ENCODE measurements at places on chromosomes 6 and 20.

DNA sequence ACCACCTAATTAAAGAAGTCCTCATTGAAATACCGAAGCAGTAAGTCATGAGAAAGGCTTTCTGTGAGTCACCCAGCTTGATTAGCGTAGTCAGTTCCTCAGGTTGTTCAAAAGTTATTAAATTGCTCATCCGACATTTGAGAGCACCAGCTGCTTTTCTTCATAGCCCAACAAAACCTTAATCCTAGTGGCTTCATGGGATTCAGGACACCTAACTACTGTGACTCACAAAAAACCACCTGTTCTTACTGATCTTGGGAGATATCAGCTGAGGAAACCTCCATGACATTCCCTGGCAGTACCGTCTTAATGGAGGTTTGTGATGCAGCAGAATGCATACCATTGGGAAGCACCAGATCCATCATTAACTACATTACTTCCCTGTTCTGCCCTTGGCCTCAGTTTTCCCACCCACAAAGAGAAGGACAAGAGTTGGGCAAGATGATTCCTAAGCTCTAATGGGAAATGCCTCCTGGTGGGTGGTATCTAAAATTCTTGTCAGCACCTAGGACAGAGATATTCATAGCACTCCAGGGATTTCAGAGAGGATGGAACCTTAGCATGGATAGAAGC, 103.8 kb downstream of the KHDC1L start:
- no peak overlapping the region for H3K4me3 ChIP-seq
- H3K27ac ChIP-seq = no peak overlapping the region
- DNase-seq = no peak

DNA sequence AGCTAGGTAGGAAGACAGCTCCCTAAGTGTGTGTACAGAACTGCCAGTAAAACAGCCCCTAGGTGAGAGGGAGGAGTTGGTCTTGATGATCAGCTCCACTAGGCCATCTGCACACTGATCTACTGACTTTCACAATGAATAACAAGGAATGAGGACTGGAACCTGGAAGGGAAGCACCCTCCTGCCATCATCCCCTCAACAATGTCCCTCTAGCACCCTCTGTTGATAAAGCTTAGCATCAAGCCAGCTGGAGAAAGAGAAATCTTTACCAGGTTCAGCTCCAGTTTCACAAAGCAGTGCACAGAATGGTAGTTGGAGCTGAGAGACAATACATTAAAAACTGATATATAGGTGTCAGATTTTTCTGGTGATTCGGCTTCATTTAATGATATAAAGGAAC, 57.2 kb upstream of the IRAK1BP1 start:
- peaks cover 2% of the 10 kb centered on the region for H3K27me3 ChIP-seq
- H3K36me3 ChIP-seq = no peaks in the 10 kb centered on the region
- no peak for DNase-seq
- H3K4me1 ChIP-seq = no peaks in the 10 kb centered on the region
- H3K4me3 ChIP-seq = no peak overlapping the region

DNA sequence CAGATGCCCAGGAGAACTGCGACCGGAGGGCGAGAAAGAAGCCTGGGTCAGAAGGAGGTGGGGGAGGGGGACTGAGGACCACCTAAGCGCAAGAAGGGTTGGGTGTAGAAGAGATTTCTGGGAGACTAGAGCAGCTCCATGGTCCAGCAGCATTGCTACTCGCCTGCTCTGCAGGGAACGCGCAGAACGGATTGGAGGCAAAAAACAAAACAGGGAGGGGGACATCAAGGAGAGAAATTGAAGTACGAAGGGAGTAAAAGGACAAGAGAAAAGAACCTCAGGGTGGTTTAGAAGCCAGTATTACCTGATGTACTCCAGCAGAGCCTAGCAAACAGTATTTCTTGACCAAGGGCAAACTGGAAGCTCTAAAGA, 537 bp upstream of the GABBR1 start:
- peaks cover 40% of the 10 kb centered on the region for H3K4me1 ChIP-seq
- peak overlapping the region; percentile 68 for H3K27ac ChIP-seq
- H3K36me3 ChIP-seq = peaks cover 2% of the 10 kb centered on the region
- H3K27me3 ChIP-seq = peaks cover 10% of the 10 kb centered on the region
- H3K4me3 ChIP-seq = peak overlapping the region; percentile 86

GRCh38 chr20:32314768-32315167, 37.3 kb downstream of the KIF3B start:
- no peak for DNase-seq
- peaks cover 72% of the 10 kb centered on the region for H3K36me3 ChIP-seq
- peaks cover 20% of the 10 kb centered on the region for H3K4me1 ChIP-seq
- H3K27me3 ChIP-seq = no peaks in the 10 kb centered on the region

DNA sequence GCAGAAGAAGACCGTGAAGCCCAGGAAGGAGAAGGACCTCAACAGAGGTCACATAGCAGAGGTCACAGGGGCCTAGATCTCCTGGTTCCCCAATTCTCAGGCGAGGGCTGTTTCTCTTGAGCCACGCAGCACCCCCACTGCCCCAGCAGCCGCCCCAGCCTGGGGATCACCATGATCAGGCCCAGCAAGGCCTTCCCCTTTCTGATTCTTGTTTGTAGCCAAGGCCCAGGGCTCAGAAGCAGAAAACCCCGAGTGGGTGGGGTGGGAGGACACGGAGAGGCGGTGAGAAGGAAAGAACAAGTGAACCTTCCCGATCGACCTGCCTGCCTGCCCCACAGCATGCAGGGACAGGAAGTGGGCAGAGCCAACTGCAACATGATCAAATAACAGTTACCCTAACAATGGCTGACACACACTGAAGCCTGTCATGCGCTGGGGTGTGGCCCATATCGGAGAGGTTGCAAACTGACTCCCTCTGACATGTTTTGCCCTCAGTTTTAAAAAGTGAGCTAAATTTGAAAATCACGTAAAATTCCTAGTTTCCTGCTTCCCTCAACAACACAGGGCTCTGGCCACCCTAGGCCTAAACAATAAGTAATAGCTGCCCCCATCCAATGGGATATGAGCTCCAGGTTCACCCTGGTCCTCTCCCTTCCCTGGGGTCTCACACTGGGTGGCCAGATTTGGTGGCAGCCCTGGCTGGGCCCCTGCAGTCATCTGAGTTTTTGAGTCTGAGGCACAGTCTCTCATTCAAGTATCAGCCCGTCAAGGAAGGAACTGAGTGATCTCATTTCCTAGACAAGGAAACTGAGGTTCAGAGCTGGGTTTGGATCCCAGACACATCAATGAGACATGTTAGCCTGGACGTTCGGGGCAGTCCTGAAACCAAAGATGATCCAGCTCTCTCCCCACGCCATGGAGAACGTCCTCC, 6.5 kb downstream of the PEDS1 start:
- peaks cover 55% of the 10 kb centered on the region for H3K4me1 ChIP-seq
- H3K27ac ChIP-seq = peak overlapping the region; percentile 92
- peaks cover 14% of the 10 kb centered on the region for H3K36me3 ChIP-seq
- DNase-seq = peak; percentile 70
- peak overlapping the region; percentile 72 for H3K4me3 ChIP-seq
- no peaks in the 10 kb centered on the region for H3K27me3 ChIP-seq

DNA sequence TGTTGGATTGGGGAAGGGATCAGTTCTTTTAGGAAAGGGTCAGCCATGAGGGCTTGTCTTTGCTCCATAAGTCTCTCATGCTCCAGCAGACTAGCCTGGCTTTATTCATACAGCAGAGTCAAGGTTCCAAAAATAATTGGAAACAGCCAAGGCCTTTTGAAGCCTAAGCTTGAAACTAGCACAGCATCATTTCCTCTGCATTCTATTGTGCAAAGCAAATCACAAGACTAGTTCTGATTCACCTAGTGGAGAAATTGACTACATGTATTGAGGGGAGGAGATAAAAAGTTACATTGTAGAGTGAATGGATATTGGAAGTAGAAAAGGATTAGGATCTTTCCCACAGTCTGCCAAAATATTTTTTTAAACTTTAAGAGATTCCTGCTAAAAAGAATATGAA, 159.3 kb upstream of the PLCB4 start:
- no peak overlapping the region for H3K4me3 ChIP-seq
- H3K27ac ChIP-seq = no peak overlapping the region
- no peaks in the 10 kb centered on the region for H3K4me1 ChIP-seq
- no peaks in the 10 kb centered on the region for H3K36me3 ChIP-seq
- H3K27me3 ChIP-seq = no peaks in the 10 kb centered on the region

- no peaks in the 10 kb centered on the region for H3K4me1 ChIP-seq
- H3K36me3 ChIP-seq = no peaks in the 10 kb centered on the region
- no peak for DNase-seq
- H3K4me3 ChIP-seq = no peak overlapping the region
Observed at GRCh38 chr6:139430899-139431601, 56.6 kb upstream of the CITED2 start.

DNA sequence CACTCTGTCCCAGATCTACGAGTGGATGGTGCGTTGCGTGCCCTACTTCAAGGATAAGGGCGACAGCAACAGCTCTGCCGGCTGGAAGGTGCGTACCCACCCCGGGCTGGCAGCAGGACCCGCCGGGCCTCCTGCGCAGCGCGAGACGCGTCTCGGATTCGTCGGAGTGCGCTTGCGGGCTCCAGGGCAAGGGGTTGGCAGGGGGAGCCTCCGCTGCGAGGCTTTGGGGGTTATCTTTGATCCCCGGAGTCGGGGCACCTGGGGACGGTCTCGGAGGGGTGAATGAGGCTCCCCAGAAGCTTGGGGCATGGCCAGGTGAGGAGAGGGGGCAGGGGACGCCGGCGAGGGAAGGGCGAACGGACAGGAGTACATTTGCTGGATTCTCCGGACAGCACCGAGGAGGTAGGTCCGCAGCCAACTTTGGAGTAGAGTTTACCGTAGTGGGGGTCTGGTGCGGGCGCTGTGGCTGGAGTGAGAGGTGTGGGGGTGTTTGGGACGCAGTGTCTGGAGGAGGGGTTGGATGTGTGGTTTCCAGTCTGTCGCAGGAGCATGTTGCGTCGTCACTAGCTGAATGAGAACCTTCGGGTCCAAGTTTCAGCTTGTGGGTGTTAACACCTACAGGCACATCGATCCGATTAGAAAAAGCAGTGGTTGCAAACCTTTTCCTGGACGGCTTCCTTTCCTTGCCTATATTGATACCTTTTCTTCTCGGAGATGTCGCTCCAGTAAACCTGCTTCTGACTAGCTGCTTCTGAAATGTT, 1.2 kb downstream of the FOXO3 start:
- H3K4me3 ChIP-seq = peak overlapping the region; percentile 63
- peaks cover 51% of the 10 kb centered on the region for H3K4me1 ChIP-seq
- no peak overlapping the region for H3K27ac ChIP-seq
- peaks cover 10% of the 10 kb centered on the region for H3K27me3 ChIP-seq

DNA sequence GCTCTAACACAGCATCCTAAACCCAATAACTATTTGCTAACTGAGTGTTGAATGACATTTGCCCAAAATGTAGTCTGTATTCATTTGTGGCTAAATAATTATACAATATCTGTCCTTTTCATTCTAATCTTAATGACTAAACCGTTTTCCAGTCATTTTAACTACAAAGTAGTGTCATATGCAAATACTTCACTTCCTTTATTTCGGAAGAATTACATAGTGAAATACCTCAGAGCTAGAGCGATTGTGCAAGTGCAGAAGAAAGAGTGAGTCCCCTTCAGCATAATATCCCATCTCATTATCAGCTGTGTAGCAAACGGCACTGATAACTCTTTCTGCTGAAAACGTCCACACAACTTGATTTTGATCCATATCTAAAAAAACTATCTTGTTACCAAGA, 66.2 kb downstream of the ROS1 start:
- H3K27me3 ChIP-seq = peaks cover 8% of the 10 kb centered on the region
- no peak overlapping the region for H3K27ac ChIP-seq
- DNase-seq = no peak
- H3K36me3 ChIP-seq = no peaks in the 10 kb centered on the region
- H3K4me1 ChIP-seq = no peaks in the 10 kb centered on the region

DNA sequence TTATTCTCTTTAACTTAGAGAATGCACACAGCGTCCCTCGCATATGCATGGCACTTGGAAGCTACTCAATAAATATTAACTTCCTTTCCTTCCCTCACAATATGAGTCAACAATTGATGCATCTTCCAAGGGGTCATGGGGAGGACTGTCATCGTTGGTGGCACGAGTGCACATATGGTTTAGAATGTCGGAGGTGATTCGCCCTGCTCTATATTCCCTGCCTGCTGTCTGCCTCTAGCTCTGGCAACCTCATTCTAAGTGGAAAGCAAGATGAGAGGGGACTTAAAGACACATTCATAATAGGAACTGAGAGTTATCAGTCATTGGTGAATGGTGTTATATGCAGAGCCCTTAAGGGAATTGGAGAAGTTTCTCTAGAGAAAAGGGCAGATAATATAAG, 44.6 kb downstream of the MAK start:
- peaks cover 9% of the 10 kb centered on the region for H3K4me1 ChIP-seq
- no peak for DNase-seq
- no peak overlapping the region for H3K27ac ChIP-seq
- peaks cover 18% of the 10 kb centered on the region for H3K36me3 ChIP-seq
- no peaks in the 10 kb centered on the region for H3K27me3 ChIP-seq

DNA sequence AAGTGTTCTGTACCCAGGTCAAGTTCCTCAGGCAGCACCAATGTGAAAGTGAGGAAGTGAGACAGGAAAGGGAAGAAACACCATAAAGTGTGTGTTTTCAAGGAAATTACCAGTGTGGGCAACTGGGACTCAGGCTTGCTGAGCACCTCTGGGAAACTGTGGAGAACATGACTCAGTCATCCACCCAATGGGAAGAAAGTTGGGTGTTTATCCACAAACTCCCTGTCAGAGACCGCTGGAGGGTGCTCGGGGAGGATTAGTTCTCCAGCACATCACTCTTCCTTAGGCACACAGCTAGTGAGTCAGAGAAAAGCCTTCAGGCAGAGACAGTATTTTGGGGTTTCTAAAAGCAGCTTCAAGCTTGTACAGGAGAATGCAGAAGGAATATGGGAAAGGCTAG, 93.6 kb downstream of the PCSK2 start:
- H3K4me1 ChIP-seq = no peaks in the 10 kb centered on the region
- H3K4me3 ChIP-seq = no peak overlapping the region
- no peaks in the 10 kb centered on the region for H3K36me3 ChIP-seq
- H3K27ac ChIP-seq = no peak overlapping the region

DNA sequence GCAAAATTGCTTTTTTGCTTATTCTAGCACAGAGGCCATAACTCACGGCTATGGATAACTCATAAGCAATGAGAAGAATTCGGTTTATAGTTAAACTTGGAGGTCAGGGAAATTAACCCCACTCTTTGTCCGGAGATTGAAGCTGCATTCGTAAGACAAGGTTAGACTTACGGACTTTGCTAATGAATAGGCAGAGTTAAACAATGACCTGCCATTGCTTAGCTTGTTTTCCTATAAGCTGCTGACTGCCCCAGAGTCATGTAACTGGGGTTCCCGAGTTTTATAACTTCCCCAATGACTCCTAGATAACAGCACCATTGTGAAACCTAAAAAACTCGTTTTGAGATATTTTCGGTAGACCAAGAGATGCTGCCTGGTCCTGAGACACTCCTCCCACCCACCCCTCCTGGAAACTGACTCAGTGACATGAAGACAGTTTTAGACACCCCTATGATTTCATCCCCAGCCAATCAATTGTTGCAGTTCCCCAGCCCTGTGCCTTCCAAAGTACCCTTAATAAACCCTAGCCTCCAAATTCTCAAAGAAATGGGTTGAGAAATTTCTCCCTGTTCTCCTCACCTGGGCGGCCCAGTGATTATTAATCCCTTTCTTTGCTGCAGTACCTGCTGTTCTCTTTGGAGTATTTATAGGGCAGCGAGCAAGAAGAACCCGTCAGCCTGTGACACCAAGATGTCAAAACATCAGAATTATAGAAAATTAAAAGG, 33.1 kb upstream of the MCUR1 start:
- no peak for DNase-seq
- no peaks in the 10 kb centered on the region for H3K4me1 ChIP-seq
- H3K27me3 ChIP-seq = peaks cover 5% of the 10 kb centered on the region
- no peak overlapping the region for H3K27ac ChIP-seq
- no peaks in the 10 kb centered on the region for H3K36me3 ChIP-seq

- DNase-seq = peak; percentile 14
- peaks cover 44% of the 10 kb centered on the region for H3K4me1 ChIP-seq
- no peaks in the 10 kb centered on the region for H3K27me3 ChIP-seq
- no peak overlapping the region for H3K27ac ChIP-seq
- H3K36me3 ChIP-seq = peaks cover 9% of the 10 kb centered on the region
Observed at GRCh38 chr6:4848382-4849068, 72.3 kb downstream of the CDYL start.
